ENCODE measurements at places on chromosomes 16 and 17. TPM values are rescaled to one million over a fixed set of nuclear protein-coding genes. Genes with fewer than 3 reads are reported as not detected.

The RNF157 gene
- polyA plus RNA-seq = 98.8 TPM

The NOXO1 gene
- 3.7 TPM for polyA plus RNA-seq

The HEATR9 gene
- 28.3 TPM for polyA plus RNA-seq

The CCL4L2 gene
- 3.6 TPM for polyA plus RNA-seq

The C16orf89 gene
- 10.8 TPM for polyA plus RNA-seq

The SCO1 gene
- polyA plus RNA-seq = 25.7 TPM

The ELMO3 gene
- 22.2 TPM for polyA plus RNA-seq

The SERPINF2 gene
- 15.3 TPM for polyA plus RNA-seq

The VASN gene
- polyA plus RNA-seq = 33.9 TPM

The PRM2 gene
- 12,441 TPM for polyA plus RNA-seq

The MAP2K6 gene
- 2.7 TPM for polyA plus RNA-seq

The AANAT gene
- polyA plus RNA-seq = 4.4 TPM

The GNGT2 gene
- 2.2 TPM for polyA plus RNA-seq

The MEIOB gene
- polyA plus RNA-seq = 53.8 TPM

The CNTNAP4 gene
- 1.5 TPM for polyA plus RNA-seq

The NPIPB9 gene
- polyA plus RNA-seq = 11.3 TPM

The TMEM238L gene
- not detected for polyA plus RNA-seq

The WNT9B gene
- 1.2 TPM for polyA plus RNA-seq

The MGAT5B gene
- polyA plus RNA-seq = 4.6 TPM

The ZC3H7A gene
- 24.6 TPM for polyA plus RNA-seq

The NME2 gene
- 196 TPM for polyA plus RNA-seq

The SHISA9 gene
- 0.46 TPM for polyA plus RNA-seq

All from testis (tissue), 5 donors.